ENCODE measurements at places on chromosomes 2 and 18.

DNA sequence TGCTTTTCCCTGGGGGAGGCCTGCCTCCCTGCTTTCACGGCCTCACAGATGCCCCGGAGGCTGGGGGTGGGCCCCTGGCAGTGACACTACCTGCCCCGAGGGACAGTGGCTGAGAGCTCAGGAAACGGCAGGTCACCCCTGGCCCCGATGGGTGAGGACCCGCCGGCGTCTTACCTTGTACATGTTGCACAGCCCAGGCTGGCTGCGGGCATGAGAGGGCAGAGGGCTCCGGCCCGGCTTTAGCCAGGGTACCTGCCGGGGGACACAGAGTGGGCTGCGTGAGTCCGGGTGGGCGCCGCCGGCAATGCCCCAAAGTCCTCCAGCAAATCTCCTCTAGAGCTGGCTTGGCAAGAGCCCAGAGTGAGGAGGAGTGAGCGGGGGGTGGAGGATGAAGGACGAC is 122.9 kb downstream of the MBP start:
- DNase-seq: no peak

GRCh38 chr2:132256251-132256902 is 94.6 kb upstream of the ANKRD30BL start:
- DNase-seq: no peak

DNA sequence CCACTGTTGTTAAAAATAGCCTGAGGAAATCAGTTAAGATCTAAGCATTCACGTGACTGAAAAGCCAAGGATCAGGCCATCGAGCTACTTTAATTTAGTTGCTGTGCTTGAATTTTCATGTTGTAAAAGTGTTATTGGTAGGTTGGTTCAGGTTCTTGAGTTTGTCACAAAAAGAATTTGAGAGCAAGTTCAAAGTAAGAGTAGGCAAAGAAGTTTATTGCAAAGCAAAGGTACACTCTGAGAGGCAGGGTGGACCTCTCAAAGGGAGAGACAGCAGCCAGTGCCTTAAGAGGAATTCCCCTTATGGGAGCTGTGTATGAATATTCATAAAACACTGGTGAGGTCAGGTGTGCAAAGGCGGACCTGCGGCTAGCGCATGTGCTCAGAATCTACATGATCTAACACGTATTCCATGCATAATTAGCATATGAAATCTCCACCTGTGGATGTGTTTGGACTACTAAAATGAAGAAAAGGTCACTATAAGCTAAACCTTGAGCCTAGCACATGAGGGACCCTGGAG is 236.5 kb downstream of the NDUFA10 start:
- DNase-seq: no peak

DNA sequence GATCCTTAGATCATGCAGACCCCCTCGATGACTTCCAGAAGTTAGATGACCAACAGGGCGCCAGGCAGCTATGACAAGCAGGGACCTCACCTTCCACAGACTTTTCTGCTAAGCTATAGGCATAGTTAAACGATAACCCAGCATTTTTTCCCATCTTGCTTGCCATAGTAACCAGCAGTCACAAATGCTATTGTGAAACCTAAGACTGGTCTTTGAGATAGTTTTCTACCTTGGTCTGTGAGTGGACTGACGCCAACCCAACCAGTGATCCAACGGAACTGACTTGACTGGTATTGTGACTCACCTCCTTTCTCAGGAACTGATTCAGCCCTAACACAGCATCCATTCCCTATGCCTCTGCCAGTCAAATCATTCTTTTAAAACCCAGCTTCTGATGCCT is 361.2 kb downstream of the LRRTM4 start:
- no peak for DNase-seq

DNA sequence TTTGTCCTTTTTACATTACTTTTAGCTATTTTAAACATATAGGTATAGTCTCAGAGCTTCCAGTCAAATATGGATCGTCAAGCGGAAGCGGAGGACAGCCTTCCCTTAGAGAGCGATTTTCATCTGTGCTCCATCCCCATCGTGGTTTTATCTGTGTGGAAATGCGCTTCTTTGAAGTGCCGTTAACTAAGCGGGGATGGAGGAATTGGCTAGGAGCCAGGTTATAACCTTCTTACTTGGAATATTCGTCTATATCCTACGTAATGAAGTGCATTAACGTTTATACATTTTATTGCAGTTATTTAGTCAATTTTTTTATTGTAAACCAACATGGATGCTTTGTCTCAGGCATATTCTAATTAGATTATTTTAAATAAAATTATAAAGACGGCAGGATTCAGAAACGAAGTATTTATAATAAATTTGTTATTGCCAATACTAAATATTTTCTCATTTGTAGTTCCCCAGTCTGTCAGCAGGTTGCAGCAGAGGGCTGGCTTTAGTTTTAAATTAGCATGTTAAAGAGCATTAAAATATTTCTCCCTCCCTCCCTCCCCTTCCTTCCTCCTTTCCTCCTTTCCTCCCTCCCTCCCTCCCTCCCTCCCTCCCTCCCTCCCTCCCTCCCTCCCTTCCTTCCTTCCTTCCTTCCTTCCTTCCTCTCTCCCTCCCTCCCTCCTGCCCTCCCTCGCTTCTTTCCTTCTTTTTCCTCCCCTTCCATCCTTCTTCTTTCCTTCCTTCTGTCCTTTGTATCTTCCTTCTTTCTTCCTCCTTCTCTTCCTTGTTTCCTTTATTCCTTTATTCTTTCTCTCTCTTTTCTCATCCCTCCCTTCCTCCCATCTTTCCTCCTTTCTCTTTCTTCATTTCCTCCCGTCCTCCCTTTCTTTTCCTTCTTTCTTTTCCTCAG is 80.6 kb upstream of the DOCK10 start:
- no peak for DNase-seq

DNA sequence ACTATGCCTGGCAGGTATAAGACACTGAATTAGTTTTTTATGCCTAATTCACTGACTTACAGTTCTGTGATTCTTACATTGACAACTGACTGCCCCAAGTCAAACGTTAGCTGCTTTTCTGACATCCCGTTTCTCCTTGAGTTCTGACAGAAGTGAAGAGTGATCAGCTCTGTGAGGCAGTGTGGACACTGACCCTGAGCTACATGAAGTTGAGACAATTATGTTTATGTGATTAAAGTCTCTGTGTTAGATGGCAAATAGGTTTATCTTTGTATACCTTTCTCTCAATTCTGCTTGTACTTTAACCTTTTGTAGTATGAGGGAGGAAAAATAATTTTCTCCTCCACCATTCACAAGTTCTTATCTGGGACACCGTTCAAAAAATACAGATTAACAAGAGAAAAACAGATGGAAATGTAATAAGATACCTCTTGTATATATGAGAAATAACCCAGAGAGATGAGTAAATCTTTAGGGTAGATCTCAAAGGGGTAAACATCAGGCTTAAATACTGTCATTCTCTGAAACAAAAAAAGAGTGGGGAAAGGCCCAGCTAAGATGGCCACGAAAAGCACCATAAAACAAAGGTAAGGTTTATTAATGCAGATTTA is 85.4 kb upstream of the B3GNT2 start:
- no peak for DNase-seq

- DNase-seq: no peak
Observed at GRCh38 chr2:218993345-218994315, at the start of gene CRYBA2. CRYBA2 (minus strand) TSS chr2:218993422; CDS start chr2:218993176, 246 bp downstream.

- DNase-seq: no peak
Observed at GRCh38 chr2:232970051-232970450, 43.0 kb downstream of the NGEF start.

DNA sequence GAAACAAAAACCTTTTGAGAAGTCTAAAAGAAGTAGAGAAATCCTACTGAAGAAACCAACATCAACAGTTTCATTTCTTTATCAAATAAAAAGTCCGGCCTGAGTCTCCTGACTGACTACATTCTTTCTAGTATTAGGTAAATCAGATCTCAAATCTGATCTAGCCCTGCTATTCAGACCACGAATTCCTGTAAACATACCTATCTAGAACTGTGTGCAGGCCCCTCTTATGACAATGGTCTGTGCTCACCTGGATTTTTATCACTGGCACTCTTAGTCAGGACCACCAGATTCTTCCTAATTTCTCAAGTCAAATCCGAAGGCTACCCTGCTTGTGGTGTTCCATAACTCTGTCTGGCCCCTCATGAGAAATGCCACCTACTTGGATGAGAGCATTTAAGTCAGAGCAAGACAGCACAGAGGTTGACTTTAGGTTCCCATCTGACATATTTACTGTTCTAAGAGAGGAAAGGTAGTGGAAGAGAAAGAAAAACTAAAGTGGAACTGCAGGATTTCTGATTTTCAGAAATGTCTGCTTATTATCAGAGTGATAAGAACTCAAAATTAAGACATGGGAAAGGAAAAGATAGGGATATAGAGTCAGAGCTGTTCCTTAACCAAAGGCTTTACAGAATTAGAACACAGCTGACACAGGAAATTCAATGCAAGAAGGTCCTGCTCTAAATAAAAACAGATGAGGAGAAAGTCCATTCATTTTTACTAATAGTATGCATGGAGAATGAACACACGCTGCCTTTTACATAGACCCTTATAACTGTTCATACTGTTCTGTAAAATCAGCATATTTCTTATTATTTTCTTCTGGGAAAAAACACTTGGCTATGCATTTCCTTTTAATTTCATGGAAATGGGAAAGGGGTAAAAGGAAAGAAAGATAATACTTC is 56.5 kb downstream of the SLC8A1 start:
- no peak for DNase-seq

Data from occipital lobe (tissue), 3 donors.